Posterior vena cava (tissue), 2 donors: ENCODE measurements at places on chromosomes 5 and 9. TPM values are rescaled to one million over a fixed set of nuclear protein-coding genes. Genes with fewer than 3 reads are reported as not detected.

POU5F2 gene
- total RNA-seq = 2.4 TPM

STPG3 gene
- not detected for total RNA-seq

CER1 gene
- total RNA-seq = not detected

MELK gene
- 0.88 TPM for total RNA-seq

ANKRD18A gene
- total RNA-seq = 0.14 TPM

ALDH7A1 gene
- 27.9 TPM for total RNA-seq

CDKN2B gene
- total RNA-seq = 7.1 TPM

PTTG1 gene
- 2.6 TPM for total RNA-seq

CCDC192 gene
- not detected for total RNA-seq

GCNT1 gene
- total RNA-seq = 11.0 TPM

INSL6 gene
- not detected for total RNA-seq

SPATA31C1 gene
- total RNA-seq = not detected

IL5 gene
- total RNA-seq = not detected

RNF224 gene
- not detected for total RNA-seq

PCDHB4 gene
- 4.1 TPM for total RNA-seq

IL33 gene
- total RNA-seq = 93.8 TPM

HAVCR2 gene
- total RNA-seq = 8.4 TPM

LEAP2 gene
- 0.69 TPM for total RNA-seq

LURAP1L gene
- 13.9 TPM for total RNA-seq

ABHD17B gene
- total RNA-seq = 22.8 TPM

HIGD2A gene
- 90.4 TPM for total RNA-seq

SEPTIN8 gene
- 54.8 TPM for total RNA-seq

CCL28 gene
- 4.8 TPM for total RNA-seq

GRXCR2 gene
- total RNA-seq = not detected

ADAMTS19 gene
- not detected for total RNA-seq
